Right ventricle myocardium superior (tissue), 1 donor: ENCODE measurements at places on chromosomes 7 and 10. TPM values are rescaled to one million over a fixed set of nuclear protein-coding genes. Genes with fewer than 3 reads are reported as not detected.

Gene SRI
- 82.5 TPM for total RNA-seq

Gene NODAL
- total RNA-seq, result not detected

Gene C1QL3
- not detected for total RNA-seq

Gene KIAA1549
- total RNA-seq, result 2.1 TPM

Gene RADIL
- total RNA-seq, result 4.0 TPM

Gene CYP2E1
- 1.00 TPM for total RNA-seq

Gene TMEM196
- not detected for total RNA-seq
